ENCODE measurements at places on chromosomes 16 and 17.

- no peak for DNase-seq
Measured at GRCh38 chr17:68706356-68706920, 105.3 kb upstream of the FAM20A start.

GRCh38 chr17:8580952-8581658, 49.4 kb downstream of the MYH10 start:
- DNase-seq, result no peak

DNA sequence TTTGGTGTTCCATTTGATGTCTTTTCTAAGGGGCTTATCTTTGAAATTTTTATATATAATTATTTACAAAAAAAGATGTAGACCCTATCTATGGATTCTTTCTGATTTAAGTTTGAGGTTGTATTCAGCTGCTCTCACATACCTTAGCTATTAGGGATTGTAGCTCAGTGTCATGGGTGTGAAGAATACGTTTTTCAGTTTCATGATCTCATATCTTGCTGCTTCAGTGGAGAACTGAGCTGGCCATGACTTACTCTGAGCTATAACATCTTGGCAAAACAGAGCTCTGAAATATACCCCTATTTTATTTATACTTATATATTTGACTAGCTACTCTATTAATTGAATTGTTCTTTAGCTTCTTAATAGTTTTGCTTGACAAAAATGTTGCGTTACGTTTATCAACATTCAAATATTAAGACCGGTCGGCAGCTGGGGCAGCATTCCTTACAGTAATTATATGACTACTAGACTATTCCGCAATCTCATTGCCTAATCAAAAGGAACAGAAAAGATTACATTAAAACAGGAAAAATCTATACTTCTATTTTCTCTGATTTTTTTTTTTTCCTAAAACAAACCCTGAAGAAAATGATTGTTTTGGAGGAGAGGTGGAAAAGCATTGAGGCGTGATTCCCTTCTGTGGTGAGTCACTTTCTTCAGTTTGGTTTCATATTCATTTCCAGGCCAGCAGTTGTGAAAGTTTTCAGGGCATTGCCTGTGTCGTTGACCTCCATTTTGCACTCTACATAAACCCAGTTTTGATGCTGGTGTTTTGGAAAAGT, 24.1 kb upstream of the KRT24 start:
- no peak for DNase-seq

DNA sequence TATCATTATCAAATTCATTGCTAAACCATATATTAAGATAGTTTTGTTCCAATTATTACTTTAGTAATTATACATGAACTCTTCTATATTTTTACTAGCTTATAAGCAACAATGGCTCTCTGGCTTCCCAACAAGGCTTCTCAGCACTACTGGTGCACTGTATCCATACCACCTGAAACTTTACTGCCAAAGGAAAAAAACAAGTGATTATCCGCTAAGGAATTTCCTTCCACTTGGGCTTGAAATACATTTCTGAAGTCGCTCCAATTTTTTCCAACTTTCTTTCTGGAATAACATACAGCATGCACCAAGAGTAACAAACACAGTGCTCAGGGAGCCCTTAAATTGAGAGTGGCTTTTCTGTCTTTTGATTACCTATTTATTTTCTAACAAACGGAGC, 2.1 kb downstream of the CSNK2A2 start:
- DNase-seq, result no peak

GRCh38 chr17:63647936-63648335, 25.7 kb downstream of the MAP3K3 start:
- no peak for DNase-seq

DNA sequence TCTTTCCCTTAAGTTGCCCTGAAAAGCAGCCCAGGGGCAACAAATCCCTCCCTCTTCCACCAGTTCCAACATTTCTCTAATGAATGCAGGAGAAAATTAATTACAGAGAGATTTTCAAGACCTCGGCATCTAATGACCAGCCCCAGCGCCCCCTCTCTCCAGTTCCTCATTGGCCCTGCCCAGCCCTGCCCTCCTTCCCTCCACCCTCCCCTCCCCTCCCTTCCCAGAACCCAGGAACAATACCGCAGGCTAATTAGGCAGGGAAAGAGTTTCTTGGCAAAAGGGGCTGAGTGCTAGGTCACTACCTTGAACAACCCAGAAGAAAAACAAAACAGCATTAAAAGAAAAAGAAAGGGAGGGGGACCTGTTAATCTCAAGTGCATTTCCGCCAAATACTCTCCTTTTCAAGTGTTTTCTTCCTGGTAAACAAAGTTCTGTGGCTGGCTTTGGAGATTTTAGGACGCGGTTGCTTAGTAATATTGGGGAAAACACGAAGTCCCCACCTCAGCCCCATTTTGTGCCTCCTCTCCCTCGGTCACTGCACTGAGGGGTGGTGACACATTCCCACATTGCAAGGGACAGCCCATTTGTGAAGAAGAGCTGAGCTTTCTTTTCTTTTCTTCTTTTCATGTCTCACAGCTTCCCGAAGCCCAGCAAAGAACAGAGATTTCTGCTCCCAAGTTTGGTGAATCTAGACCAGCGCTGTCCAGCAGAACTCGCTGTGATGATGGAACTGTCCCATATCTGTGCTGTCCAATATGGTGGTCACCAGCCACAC, 215.4 kb downstream of the SOX9 start:
- DNase-seq, result no peak

DNA sequence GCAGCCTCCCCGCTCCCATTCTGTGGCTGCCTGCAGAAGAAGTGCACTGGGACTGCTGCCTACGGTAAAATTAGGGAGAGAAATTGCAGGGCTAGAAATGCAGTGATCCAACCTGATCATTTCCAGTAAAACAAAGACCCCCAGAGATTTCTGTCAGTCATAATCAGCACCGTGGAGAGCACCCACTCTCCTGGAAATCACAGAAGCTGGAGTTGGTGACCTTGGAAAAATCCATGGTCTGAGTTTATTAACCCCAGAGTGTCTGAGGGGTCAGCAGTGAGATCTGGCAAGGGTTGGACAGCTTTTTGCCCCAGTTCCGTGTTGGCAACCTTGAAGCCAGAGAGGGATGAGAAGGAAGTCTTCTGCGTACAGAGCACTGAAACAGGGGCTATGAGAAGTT, 7.8 kb downstream of the SYCE1L start:
- DNase-seq, result no peak

GRCh38 chr16:9135797-9136196, 44.4 kb downstream of the HAPSTR1 start:
- DNase-seq, result no peak

DNA sequence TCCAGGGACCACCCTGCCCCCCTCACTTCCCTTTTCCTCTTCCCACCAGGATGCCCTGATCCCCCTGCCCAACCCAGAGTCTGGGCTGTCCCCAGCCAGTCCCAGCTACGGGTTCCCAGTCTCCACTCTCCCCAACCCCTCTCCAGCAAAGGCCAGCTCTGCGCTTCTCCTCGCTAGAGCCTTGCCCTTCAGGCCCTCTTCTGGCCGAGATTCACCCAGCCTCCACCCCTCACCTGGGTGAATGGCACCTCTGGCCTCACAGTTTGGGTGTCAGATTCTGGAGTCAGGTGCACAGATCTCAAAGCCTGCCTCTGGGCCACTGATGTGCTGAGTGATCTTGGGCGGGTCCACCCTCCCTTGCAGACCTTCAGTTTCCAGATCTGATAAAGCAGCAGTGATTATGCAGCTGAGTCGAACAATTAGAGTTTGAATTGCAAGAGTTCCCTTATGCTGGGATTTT, 185.6 kb upstream of the TNRC6C start:
- no peak for DNase-seq

- DNase-seq, result no peak
Measured at GRCh38 chr17:77451245-77451893, 310.6 kb downstream of the SEC14L1 start.

GRCh38 chr16:12420661-12421209, 383.0 kb downstream of the CPPED1 start:
- no peak for DNase-seq

DNA sequence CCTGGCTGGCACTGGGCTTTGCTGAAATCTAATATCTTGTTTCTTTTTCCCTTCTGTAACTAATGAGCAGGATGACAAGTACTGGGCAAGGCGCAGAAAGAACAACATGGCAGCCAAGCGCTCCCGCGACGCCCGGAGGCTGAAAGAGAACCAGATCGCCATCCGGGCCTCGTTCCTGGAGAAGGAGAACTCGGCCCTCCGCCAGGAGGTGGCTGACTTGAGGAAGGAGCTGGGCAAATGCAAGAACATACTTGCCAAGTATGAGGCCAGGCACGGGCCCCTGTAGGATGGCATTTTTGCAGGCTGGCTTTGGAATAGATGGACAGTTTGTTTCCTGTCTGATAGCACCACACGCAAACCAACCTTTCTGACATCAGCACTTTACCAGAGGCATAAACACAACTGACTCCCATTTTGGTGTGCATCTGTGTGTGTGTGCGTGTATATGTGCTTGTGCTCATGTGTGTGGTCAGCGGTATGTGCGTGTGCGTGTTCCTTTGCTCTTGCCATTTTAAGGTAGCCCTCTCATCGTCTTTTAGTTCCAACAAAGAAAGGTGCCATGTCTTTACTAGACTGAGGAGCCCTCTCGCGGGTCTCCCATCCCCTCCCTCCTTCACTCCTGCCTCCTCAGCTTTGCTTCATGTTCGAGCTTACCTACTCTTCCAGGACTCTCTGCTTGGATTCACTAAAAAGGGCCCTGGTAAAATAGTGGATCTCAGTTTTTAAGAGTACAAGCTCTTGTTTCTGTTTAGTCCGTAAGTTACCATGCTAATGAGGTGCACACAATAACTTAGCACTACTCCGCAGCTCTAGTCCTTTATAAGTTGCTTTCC, 56.0 kb downstream of the HLF start:
- DNase-seq, result no peak

GRCh38 chr16:74073456-74073855, 223.2 kb upstream of the PSMD7 start:
- no peak for DNase-seq

DNA sequence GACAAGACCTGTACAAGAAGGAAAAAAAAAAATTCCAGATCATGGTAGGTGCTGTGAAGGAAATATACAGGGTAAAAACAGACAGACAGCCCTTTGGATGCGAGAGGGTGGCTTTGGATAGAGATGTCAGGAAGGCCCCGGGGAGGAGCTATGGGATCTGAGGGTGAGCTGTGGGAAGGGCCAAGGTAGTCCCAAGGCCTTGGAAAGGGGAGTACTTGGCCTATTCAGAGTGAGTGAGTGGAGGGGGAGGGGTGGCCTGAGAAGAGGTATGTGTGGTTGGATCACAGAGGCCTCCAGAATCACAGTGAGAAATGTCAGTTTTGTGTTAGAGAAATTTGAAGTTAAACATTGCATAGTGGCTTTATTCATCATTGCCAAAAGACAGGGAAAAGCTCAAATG, 31.2 kb upstream of the AKTIP start:
- no peak for DNase-seq

GRCh38 chr16:75298267-75298666, 46.8 kb upstream of the BCAR1 start:
- DNase-seq, result no peak

- no peak for DNase-seq
Measured at GRCh38 chr17:77458202-77459017, 317.6 kb downstream of the SEC14L1 start.

- no peak for DNase-seq
Measured at GRCh38 chr16:57060323-57061083, 31.9 kb upstream of the CPNE2 start.

- DNase-seq, result no peak
Measured at GRCh38 chr16:19980632-19981265, 92.9 kb downstream of the GPR139 start.

DNA sequence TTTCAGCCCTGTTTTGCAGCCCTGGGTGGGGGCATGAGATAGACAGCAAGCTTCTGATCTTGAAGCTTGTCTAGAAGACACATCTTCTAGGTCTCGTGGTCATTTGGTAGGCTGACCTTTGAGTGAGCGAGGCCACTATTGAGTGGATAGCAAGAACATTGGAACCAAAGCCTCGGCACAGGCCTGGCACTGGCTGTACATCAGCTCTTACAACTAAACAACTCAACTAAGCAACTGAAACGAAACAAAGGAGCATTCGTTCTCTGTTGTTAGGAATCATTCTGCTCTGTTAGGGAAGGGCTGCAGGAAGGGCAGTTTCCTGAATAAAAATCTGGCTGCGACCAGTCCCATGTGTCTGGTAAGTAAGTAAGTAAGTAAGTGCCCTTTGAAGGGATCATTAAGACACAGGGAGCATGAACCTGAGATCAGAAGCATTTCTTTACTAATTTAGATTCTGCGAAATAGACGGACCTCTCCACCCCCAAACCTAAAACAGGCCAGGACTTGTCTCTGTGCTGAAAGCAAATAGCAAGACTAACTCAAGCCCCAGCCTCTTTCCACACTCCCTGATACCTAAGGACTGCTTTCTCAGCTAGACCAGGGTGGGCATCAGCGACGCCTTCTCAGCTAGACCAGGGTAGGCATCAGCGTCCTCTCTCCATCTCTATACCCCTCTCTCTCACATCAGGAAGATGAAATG, 22.7 kb downstream of the CYB561 start:
- no peak for DNase-seq

DNA sequence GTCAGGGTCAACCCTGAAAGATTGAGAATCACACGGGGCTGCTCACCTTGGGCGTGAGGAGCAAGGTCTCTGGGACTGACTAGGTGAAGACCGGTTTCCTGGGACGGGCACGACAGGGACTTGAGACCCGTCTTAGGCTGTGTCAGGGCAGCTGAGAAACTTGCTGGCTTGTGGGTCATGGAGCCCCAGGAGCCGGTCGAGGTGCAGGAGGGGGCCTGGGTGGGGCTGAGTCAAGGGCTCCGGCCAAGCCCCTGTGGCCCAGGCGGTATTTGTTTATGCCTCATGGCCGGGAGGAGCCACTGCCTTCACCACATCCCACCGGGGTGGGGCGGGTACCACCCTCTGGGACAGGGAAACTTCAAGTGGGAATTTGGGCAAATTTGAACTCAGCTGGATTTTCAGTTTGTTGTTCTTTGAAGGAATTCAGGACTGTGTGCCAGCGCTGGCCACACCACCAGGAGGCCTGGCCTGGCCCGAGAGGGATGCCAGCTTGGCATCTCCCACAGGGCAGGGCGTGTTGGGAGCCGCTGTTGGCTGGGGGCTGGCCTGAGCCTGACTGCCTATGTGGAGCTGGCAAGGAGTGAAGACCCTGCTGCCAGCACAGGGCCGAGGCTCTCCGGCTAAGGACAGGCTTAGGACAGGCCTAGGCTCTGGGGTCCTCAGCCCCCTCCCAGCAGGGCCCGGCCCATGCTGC, 116.1 kb downstream of the METRNL start:
- DNase-seq, result no peak

- no peak for DNase-seq
Measured at GRCh38 chr17:50146230-50146926, 4.1 kb downstream of the PPP1R9B start.

- no peak for DNase-seq
Measured at GRCh38 chr17:64575431-64575830, 68.7 kb downstream of the CEP95 start.

GRCh38 chr17:32596628-32597027, 109.8 kb downstream of the CDK5R1 start:
- DNase-seq, result no peak

DNA sequence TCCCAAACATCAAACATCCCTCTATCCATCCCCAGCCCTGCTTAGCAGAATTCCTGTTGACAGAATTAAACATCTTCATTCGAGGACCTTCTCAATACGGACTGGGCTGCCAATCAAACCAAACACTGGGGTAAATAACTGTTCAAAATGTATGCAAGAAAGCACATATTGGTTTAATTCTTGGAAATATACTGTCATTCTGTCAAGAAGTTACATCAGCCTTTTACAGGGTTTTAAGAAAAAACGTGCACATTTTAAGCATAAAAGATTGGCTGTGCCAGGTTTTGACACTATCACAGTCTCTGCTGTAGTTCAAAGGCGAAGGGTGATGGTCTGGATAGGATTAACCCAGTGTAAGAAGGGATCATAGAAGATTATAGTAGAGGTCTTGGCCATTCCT, 25.1 kb upstream of the CCNF start:
- DNase-seq, result no peak
